Fibroblast of lung (primary cell): ENCODE measurements at places on chromosomes 12 and 14.

DNA sequence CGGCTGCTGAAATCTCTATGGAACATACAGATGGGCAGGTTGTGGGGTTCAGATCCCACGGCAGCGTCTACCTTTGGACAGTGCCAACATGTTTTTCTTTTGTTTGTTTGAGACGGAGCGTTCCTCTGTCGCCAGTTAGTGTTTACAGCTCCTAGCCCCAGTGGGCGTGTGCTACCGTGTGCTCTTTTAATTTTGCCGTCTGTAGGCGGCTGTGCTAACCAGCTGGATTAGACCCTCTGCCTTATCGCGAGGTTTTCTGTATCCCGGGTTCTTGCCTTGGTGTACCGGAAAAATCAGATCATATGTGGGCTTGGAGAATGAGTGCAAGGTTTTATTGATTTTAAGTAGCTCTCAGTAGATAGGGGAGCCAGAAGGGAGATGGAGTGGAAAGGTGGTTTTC lies 9.8 kb upstream of the GALNT6 start:
- DNase-seq, result no peak

GRCh38 chr14:104424406-104425072 lies 155.0 kb upstream of the C14orf180 start:
- DNase-seq, result no peak

- DNase-seq, result peak; percentile 87
These were observed 101.7 kb upstream of the CLEC14A start for GRCh38 chr14:38357557-38357956.

- peak; percentile 50 for DNase-seq
These were observed 718 bp downstream of the CCDC92 start for GRCh38 chr12:123971770-123972456.

- DNase-seq, result peak; percentile 17
These were observed 407.5 kb upstream of the MGAT4C start for GRCh38 chr12:86663716-86664115.
